Activated CD4-positive, alpha-beta T cell treated with anti-CD3 and anti-CD28 coated beads for 4 hours (primary cell): ENCODE measurements at places on chromosomes 6 and 20.

- no peak for DNase-seq
Measured at GRCh38 chr6:147000545-147001488, 203.4 kb upstream of the STXBP5 start.

GRCh38 chr6:158969148-158969547 is 30.9 kb downstream of the RSPH3 start:
- no peak for DNase-seq

GRCh38 chr20:44495257-44495656 is 19.6 kb downstream of the TTPAL start:
- no peak for DNase-seq

- no peak for DNase-seq
Measured at GRCh38 chr20:275791-276190, 14.8 kb downstream of the C20orf96 start.

DNA sequence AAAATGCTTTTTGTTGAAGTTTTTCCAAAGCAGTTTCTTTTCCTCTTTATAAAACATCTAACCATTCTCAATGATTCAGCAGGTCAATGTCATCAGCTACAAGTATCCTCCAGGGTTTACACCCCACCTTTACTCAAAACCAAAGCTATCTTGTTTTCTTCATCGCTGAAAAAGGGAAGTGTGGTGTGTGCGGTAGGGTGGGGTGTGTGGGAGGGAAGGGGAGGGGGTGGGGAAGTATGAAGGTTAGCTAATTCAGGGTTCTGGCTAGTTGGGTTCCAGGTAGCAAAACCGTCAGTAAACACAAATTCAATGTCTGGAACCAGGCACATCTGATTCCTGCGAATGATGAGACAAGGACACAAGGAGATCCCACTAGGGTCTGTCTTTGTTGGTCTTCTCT is 189.6 kb downstream of the GJA10 start:
- peak; percentile 46 for DNase-seq

DNA sequence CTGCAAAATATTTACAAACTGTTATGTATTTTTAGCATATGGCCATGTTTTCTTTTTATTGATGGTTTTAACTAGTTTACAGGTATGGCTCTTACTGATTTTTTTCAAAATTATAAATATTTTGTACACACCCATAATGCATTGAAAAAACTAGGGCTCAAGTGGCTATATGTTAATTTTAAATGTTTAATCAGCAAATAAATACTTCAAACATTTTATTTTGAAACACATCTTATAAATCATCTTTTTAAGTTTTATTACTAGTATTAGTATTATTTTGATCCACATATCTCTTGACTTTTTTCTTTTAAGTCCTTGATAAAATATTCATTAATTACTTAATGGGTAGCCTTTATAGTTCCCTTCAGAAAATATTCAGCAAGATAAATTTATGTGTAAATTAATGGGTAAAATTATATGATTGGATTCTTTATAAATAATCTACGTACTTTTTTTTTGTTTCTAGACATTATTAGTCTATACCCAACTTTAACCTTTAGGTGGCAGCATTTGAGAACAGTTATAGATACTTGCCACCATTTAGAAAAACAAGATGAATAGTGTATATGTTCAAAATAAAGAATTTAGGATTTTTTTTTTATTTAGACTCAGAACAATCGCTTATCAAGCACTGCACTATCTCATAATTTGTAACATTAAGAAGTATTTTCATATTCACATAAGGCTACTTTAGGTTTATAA is 241.9 kb downstream of the ADGRB3 start:
- DNase-seq, result no peak
